ENCODE measurements at places on chromosomes 4 and X.
A peak's percentile ranks its signal among the peaks of the same experiment; 100 is the strongest.

DNA sequence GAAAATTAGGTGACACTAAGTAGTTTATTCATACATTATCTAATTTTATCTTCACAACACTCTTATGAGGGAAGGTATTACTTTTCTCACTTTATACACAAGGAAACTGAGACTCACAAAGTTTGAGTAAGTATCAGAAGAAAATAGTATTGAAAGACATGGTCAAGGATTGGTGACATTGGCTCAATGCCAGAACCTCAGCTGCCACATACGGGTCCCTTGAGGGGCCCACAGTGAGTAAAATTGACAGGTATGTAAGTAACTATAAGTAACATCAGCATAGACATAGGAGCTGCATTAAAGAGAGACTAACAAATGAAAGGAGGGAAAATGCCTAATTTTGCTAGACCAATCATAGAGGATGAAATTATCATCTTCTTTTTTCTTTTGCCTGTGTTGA is 134.1 kb downstream of the COX18 start:
- no peak for DNase-seq

DNA sequence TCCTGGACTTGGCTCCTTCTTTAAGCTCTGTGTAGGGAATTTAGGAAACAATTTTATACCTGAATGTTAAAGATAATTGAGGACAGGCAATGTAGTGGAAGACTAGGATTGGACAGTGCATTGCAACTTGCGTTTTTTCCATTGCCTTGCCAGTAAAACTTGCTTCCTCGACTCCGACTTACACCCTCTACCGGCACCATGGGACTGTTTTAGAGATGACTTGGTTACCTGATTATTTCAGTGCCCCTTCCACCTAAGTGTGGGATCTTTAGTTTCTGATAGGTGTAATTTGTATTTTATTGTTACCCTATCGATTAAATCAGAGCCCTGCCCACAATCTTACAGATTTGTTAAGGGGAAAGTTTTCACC is 1.2 kb downstream of the PRPS1 start:
- peak; percentile 36 for DNase-seq

DNA sequence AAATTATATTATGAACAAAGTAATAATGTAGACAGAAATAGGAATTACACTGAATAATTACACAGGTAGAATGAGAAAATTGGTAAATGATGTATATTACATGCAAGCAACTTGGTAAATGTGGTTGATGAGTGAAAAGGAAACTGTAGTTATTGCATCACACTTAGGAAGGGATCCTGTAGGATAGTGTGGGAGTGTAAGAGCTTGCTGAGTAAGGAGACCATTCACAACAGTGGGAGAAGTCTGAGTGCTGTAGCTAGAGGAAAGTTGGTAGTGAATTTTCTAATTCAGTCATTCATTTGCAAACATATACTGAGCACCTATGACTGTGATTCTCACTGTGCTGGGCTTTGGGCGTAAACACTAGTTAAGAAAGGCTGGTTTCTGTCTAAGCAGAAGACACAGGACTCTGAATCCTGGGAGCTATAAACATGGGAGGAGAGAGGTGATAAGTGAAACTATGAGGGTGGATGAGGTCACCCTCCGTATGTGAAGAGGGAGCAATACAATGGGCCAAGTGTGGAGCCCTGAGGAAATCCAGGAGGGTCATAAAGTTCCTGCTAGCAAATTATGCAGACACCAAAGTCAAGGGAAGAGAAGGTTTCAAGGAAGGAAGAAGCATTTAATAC is 14.2 kb upstream of the CPE start:
- DNase-seq = no peak

DNA sequence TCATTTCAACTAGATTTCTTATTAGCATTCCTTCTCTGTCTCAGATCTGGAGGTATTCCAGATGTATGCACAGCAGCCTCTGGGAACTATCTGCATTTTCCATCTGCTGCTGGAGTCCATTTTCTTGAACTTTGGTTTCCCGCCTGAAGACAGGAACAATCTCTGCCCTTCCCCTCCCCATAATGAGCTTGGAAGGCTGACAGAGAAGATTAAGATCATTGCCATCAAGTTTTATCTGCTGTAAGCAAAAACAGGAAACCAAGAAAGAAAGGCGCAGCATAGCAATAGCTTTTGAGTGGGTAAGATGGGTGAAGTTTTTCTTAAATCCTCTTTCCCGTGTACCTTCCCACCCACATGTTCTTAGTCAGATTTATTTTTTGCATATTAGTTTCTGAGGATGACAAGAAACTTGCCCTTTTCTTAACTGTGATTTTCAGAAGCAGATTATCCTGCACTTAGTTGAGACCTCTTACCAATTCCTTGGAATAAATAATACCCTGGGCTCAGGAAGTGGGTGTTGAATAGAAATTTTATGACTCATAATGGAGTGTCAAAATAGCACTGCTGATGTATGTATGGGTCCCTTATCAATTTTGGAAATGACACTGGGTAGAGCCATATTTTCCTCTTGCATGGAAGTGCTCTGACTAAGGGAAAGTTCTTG is 78.3 kb downstream of the CT47B1 start:
- DNase-seq = no peak

GRCh38 chr4:183485411-183486160 is 19.3 kb upstream of the ING2 start:
- DNase-seq = peak; percentile 47

DNA sequence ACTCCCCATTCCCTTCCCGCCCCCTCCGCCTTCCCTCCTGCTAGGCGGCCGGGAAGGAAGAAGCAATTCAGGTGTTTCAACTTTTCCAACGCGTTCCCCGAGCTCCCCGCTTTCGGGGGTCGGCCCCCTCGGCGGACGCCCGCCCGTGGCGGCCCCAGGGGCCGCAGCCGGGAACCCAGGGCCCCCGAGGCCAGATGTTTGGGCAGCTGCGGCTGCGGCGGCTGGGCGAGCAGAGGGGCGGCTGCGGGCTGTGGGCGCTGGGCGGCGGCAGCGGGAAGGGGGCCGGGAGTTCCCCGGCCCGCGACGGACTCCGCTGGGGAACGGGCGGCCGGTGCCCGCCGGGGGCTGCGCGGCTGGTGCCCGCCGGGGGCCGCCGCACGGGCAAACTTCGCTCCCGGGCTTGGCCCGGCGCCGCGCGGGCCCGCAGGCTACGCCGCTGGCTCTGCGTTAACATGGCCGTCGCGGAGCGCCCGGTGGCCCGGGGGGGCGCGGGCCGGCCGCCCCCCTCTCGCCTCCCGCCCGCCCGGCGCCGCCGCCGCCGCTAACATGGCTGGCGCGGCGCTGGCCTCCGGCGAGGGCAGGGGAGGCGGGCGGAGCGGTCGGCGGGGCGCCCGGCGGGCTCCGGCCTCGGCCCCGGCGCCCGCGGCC is 510 bp downstream of the HMGB3 start:
- DNase-seq = no peak

DNA sequence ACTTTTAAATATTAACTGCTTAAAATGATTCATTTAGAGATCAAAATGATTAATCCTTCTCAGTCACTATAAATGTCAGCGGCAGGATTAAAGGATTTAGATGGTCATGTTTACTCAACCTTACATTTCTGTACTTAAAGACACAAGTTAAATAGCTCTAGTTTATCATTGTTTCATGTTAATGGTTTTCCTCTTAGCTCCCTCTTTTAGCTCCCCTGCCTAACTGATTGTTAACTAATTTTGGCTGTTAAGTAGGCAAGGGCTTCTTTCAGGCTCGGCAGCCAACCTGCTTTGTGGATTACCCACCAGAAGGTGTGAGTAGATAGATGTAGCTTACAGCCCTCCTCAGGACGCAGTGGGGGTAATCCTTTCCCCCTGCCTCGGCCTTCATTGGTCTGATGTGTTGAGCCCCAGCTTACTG is 96.0 kb downstream of the TENM3 start:
- no peak for DNase-seq

- no peak for DNase-seq
Measured at GRCh38 chr4:47355568-47355967, 107.9 kb downstream of the COMMD8 start.

DNA sequence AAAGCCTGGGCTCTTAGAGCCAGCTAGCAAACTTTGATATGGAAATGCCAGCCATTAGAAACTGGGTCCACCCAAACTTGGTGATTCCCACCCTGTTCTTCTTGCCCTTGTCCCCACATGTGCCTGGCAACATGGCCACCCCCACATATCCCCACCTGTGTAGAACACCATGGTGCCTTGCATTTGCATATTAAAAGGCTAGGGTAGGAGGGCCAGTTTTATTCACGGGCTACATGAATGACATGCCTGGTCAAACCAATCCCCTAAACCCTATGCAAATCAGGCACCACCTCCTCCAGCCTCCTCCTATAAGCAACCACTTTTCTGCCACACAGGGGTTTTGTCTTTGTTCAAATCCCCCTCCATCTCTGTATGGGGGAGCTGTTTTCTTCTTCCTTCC is 104.9 kb downstream of the CLNK start:
- no peak for DNase-seq

- DNase-seq = no peak
Measured at GRCh38 chr4:116839826-116840225, 245.6 kb downstream of the TRAM1L1 start.

GRCh38 chrX:110466790-110467189 is 108.1 kb downstream of the RTL9 start:
- no peak for DNase-seq

GRCh38 chr4:174037049-174037448 is 246.4 kb downstream of the FBXO8 start:
- no peak for DNase-seq

DNA sequence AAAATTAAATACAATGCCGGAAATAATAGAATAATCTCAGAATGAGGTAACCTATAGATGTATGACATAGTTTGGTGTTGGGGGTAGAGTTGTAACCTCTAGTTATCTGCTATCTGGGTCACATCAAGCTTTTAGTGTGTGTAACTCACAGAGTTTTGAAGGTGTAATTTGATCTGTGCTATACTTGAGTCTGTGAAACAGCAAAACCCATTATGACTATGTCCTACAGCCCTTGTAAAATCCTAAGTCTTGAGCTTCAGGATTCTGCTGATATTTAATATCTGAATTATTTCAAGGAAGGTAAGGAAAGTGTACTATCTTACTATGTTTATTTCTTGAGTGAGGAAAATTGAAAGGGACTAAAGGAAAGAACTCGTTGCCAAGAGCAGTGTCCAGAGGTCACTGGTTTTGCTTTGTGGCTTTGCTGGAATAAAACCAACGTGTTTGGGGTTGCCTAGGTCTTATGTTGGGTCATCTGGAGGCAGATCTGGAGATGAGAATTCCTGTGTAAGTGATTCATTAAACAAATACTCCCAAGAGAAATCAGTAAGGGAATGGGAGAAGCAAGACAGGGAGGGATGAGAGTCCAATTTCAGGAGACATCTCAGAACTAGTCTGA is 107.8 kb upstream of the CBLL2 start:
- DNase-seq = peak; percentile 36

GRCh38 chr4:129950217-129950616 is 854.3 kb downstream of the C4orf33 start:
- no peak for DNase-seq

DNA sequence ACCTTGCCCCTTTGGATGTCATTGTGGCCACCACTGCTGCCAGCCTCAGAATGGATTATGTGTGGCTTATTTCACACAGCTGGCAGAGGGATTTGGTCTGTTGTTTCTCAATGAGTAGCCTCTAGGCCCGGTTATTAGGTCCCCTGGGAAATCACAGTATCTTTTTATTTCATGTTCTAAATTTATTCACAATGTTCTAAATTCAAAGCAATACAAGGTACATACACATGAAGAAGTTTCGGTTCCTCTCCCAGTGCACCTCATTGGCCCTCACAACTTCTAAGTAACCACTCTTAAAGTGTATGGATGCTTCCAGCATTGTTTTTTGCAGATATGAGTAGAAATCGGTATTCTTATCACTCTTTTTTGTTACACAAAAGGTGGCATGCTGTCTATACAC is 262.7 kb downstream of the RCHY1 start:
- no peak for DNase-seq

DNA sequence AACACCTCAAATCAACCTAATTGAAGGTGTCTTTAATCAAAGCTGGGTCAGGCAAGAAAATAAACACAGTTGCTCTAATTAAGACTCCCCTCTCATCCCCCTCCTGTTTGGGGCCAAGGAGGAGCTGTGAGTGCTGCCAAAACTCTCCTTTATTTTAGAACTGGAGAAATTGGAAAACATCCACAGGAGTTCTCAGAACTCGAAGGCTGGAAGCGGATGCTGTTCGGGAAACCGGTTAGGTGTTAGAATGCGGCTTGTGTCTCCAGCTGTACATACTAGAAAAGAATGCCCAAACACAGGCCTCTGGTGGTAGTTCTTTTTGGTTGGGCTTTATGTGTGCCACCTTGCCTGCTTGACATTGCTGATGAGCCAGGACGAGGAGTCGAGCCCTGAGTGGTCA is 118.2 kb downstream of the GPR143 start:
- no peak for DNase-seq

DNA sequence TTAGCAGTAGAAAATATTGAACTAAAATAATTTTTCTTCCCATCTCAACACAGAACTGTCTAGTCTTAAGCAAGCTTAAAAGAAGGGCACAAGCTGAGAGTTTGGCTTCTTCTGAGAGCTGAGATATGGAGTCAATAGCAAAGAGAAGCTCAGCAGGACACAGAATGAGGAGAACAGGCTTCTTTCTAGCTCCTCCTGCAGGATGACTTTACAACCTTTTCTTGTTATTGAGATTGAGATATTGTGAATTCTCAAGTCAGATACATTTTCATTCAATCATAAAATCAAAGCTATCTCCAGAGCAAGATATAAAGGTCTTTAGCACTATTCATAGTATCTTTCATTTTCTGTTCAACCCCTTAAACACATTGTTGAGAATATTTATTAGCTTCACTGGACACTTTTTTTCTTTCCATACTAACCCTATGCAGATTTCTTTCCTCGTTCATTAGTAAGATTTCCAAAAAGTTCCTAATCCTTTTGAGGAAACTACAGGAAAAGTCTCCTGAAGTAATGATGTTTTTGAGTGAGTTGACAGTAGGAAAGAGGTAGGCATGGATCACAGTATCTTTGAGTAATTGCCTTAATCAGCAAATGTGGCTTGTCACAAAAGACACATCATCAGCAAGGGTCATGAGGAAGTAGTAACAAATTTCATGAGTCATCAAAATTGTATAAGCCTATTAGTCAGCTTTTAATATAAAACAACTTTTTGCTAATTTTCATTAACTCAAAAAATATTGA is 17.8 kb upstream of the CXCL3 start:
- DNase-seq = peak; percentile 52

DNA sequence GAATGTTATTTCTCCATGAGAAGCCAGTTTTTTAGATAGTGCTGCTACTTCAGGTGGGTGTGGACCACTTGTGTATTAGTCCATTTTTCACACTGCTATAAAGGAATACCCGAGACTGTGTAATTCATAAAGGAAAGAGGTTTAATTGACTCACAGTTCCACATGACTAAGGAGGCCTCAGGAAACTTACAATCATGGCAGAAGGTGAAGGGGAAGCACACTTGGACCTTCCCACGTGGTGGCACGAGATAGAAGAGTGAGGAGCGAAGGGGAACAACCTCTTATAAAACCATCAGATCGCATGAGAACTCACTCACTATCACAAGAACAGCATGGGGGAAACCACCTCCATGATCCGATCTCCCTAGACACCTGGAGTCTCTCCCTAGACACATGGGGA is 3.4 kb upstream of the PPID start:
- no peak for DNase-seq
